SK-N-SH (cell line): ENCODE measurements at places on chromosomes 12 and 14. TPM values are rescaled to one million over a fixed set of nuclear protein-coding genes. Genes with fewer than 3 reads are reported as not detected.

DNA sequence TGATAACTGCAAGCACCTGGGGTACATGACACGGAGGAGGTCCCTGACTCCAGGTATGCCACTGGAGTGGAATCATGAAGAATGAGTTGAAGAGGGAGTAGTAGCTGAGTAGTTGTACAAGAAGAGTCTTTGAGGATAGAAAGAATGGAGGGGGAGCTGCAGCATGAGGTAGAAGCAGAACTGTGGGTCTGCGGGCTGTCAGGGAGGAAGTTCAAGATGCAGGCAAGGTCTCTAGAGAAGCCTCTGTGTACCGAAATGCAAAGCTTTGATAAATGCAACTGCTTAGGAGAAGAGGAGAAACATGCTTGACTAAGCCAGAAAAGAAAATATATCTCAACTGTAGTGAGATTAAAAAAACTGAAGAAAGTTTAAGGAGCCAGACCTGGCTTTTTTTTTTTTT, 91.5 kb downstream of the CPNE8 start:
- DNase-seq, result no peak

DNA sequence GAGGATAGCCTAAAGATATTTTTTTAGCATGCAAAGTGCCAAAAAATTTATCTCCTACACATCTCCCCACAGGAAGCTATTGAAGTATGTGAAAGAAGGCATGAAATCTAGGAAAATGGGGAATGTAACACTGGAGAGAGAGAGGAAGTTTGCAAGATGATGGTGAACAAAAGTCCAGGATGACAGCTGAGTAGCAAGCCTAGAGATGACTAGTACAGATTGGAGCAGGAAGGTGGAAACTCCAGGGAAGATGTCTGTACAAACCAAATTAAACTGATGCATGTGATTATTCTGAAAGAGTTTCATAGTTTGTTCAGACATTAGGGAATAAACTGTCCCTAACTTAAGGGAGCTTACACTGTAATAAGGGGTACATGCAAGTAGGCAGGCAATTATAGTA, 99.3 kb downstream of the RAD51B start:
- no peak for DNase-seq

DNA sequence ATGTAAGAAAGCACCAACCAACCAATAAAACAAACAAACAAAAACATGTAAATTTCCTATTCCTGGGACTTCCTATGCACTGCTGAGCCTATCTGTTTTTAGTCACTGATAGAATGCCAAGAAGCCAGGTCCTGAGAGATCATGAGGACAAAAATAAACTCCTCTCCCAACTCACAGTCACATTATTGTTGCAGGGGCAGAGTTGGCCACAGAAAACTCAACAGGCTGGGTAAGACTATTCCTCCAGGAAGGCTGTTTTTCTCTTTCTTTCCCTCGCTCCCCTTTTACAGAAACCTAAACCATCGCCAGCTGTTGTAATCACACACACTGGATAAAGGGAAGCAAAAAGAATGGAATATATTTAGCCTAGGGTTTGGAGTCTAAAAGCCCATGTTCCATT, 55.8 kb upstream of the METAP2 start:
- DNase-seq, result no peak

GRCh38 chr14:21476523-21476924, 235 bp downstream of the RAB2B start:
- DNase-seq, result peak; percentile 83

GRCh38 chr14:51724650-51725049, 72.9 kb downstream of the FRMD6 start:
- DNase-seq, result no peak

The SPTB gene
- polyA plus RNA-seq, result 0.15 and 0.24 TPM in 2 replicates

GRCh38 chr12:104464899-104465298, 8.2 kb downstream of the CHST11 start:
- no peak for DNase-seq

The B4GALNT3 gene
- polyA plus RNA-seq, result 0.34 and 0.53 TPM in 2 replicates

The MUCL1 gene
- polyA plus RNA-seq, result not detected in 2 replicates

The KRT73 gene
- polyA plus RNA-seq, result not detected in 2 replicates

The KRT75 gene
- polyA plus RNA-seq, result not detected in 2 replicates

The CPNE6 gene
- polyA plus RNA-seq, result not detected in 2 replicates

The ATG14 gene
- polyA plus RNA-seq, result 4.3 and 5.4 TPM in 2 replicates

The TCP11L2 gene
- 4.0 and 5.5 TPM in 2 replicates for polyA plus RNA-seq

- no peak for DNase-seq
These were observed 109.8 kb upstream of the FUT8 start for GRCh38 chr14:65302571-65303189.

The P2RX2 gene
- 0.03 TPM in 1 of 2 replicates, not detected in the other for polyA plus RNA-seq

DNA sequence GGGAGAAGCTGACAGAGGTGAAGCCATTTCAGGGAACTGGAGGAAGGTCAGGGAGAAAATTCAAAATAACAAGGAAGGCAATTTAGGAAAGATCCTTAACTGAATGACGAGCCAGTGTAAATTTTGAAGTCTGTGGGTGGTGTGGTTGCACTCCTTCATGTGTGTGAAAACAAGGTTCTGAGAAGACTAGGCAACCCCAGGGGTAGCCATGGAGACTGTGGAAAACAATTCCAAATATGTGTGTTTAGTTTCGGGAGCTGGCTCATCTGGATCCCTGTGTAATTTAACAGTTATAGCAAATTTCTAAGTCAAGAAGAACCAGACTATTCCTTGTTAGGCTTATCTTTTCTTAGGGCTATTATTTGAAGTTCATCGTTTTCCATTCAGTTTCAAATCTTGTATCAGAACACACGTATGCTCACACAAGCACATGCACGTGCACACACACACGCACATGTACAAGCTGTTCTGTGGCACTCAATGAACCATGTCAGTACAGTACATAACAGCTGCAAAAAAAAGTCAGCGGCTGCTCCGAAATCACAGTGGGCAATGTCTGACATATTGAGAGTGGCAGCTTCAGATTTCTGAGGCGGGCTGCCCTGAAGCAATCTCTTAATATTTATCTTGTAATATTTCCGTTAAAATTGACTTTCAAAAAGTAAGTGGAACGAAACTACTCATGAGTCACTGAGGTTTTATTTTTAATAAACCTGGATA, 411.2 kb downstream of the AEBP2 start:
- DNase-seq, result no peak

DNA sequence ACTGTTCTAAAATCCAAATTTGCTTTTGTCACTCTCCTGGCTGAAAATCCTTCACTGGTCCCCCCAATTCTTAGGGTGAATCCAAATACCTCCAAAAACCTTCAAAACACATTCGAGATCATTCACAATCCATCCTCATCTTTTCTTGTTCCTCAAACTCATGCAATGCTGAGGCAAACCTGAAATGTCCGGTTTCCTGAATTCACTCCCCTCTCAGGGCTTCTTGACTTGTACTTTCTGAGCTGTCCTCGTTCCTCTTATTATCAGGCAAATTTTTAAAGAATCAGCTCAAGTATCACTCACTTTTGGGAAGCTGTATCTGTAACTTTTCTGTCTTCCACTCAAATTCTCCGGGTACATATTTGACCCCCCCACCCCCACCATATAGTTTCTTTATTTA, 84.9 kb upstream of the DUSP6 start:
- no peak for DNase-seq

DNA sequence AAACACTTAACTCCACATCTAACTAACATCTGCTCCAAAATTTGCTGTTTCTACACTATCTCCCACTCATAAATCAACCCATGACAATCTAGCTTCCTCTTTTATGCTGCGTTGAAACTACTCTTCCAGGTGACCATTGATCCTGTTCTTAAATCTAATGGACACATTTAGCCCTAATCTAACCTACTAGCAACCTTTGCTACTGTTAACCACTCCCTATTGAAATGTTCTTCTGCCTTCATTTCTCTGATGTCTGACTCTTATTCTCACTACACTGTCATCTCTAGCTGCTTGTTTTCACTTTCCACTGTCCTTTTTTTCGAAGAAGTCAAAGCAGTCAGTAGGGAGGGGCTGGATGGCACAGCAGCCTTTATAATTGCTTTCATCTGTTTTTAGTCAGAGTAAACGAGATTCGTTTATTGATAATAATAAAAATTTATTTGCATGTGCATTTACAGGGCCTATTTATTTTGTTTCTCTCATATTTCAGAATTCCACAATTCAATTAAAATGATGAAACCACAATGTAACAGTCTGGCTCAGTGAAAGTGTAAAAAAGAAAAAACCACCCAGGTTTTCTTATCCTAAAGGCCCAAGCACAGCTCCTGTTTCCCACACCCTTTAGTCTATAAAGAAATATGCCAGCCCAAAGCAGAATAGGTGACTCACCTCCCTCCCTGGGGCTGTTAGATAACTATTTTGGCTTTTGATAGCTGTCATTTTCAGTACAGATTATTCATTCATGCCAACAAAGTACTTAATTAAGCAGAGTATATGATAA, 44.9 kb downstream of the ATP2B1 start:
- peak; percentile 54 for DNase-seq

The ISM2 gene
- polyA plus RNA-seq, result 0.08 and 0.20 TPM in 2 replicates

The ANG gene
- polyA plus RNA-seq, result 3.6 and 3.9 TPM in 2 replicates

The ASPG gene
- not detected in 2 replicates for polyA plus RNA-seq
